Pulmonary artery endothelial cell (primary cell): ENCODE measurements at places on chromosomes 7 and 10.

DNA sequence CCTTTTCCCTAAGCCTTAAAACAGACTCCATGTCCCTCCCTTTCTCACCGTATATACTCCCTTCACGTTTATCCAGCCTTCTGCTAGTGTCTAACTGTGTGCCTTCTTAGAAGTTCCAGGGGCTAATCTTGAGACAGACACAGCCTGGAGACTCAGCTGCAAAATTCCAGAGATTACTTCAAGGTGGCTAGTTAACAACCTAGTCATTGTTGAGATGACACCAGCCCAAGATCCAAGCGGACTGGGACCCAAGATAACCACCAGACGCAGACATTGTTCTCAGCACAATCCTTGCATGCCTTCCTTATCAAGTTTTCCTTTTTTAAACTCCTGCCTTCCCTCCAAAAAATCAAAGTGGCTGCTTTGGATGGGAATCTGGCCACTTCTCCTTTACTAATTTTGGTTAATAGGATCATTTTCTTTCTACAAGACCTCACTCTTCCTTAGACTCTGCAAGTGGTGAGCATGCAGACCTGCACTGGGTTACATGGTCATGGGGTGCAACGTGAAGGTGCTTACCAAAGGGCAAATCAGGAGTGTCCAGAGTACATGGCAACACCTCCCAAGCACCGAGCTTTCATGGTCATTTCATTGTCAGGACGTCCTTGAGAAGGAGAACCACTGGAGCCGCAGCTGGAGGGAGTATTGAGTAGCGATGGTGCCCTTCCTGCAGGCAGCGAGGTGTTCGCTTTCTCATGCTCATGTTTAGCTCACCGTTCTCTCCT lies 69.7 kb downstream of the ANLN start:
- DNase-seq = no peak

DNA sequence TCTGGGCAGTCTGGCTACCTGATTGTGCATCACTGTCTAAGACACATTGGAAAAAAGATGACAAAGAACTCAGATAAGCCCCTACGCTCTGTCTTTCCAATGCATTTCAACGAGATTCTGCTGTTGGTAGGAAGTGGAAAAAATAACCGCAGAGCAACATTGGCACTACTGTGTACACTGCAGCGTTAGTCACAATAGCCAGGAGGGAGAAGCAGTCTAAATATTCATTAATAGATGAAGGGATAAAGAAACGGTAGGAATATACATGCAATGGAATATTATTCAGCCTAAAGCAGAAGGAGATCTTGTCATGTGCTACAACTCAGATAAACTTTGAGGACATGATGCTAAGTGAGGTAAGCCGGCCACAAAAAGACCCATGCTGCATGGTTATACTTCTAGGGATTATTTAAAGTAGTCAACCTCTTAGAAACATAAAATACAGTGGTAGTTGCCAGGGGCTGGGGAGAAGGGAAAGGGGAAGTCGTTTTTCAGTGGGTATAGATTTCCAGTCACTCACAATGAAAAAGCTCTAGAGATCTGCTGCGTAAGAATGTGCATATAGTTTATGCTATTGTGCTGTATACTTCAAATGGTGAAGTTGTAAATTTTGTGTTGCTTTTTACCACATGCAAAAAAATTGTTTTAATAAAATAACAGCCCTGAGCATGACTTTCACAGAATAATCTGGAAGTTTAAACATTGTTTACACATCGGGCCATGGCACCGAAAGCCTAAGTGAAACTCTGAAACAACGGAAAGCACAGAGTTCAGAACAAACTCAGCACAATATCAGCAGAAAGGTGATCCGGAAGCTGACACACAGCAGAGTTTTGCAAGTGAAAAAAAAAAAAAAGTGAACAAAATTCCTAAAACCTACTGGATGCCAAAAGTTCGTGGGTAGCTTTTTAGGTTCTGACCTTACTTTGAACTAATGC lies 40.1 kb downstream of the ELMO1 start:
- no peak for DNase-seq

DNA sequence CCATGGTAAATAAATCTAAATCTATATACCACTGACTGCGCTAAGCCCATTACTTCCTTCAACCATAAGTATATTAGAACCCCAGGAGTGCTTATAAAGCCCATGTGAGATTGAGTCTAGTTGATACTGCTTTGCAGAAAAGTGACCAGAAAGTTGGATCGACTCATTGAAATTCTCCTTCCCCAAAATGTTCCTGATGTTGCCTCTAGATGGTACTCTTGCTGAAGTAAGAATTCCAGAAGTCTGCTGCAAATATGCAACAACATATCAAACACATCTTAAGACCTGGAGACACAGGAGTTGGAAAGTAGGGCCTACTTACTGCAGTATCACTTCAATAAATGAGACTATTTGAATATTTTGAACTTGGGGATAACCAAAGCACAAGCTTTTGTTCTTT lies 550.8 kb downstream of the IPMK start:
- DNase-seq = no peak

DNA sequence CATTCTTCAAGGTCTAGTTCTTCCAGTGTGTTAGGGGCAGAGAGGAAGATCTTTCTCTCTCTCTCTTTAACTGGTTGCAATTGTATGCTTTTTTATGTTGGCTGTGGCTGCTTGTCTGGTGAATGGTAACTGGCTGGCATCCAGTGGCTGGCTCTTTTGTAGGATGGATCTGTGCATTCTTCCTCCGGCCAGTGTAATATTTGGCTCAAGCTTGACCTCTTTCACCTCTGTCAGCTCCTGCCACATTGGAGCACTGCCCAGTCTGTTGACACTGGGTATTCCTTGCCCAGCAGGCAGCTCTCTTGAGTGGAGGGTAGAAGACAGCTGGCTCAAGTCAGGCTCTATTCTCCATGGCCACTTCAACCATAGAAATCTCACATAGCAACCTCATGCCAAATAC lies 528.3 kb downstream of the PHTF2 start:
- DNase-seq = no peak

DNA sequence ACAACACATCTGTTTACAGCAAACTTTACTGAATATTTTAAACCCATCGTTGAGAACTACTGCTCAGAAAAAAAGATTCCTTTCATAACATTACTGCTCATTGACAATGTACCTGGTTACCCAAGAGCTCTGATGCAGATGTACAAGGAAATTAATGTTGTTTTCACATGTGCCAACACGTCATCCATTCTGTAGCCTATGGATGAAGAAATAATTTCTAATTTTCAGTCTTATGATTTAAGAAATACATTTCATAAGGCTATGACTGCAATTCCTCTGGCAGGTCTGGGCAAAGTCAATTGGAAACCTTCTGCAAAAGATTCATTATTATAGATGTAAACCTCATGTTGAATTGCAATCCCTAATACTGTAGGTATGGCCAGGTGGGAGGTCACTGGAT lies 16.7 kb upstream of the CNNM1 start:
- no peak for DNase-seq

DNA sequence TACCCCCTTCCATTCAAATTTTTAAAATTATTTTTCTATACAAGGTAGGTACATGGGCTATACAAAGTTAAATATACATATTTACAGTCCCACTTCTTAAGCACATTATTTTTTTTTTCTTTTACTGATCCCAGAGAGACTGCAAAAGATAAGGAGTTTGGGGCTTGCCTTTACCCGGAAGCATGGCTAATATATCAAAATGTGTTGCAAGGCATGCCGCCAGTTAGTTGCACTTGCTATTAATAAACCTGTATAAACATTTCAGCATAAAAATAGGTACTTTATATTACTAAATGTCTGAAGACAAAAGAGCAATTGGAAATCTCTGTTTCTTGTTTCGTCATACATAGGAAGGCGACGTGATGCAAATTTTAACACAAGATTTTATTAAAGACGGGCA lies 21.5 kb upstream of the PDLIM1 start:
- DNase-seq = no peak

GRCh38 chr7:128042012-128042411 lies 10.8 kb upstream of the LRRC4 start:
- DNase-seq = no peak

DNA sequence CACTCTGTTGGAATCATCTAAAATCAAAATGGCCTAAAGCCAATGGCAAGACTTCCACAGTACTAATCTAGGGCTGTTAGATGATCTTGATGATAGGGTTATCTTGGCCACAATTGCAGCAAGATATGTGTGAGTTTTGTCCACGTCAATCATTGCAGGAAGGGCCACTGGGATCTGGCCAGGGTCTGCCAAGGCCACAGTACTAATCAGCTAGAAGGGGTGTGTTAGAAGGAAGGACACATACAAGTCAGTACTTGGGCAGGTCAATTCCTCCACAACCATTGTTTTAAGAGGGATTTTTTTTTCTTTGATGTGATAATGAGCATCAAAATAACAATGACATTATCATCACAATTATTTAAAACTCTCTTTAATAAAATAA lies 1.6 kb downstream of the LMOD2 start:
- DNase-seq = no peak

DNA sequence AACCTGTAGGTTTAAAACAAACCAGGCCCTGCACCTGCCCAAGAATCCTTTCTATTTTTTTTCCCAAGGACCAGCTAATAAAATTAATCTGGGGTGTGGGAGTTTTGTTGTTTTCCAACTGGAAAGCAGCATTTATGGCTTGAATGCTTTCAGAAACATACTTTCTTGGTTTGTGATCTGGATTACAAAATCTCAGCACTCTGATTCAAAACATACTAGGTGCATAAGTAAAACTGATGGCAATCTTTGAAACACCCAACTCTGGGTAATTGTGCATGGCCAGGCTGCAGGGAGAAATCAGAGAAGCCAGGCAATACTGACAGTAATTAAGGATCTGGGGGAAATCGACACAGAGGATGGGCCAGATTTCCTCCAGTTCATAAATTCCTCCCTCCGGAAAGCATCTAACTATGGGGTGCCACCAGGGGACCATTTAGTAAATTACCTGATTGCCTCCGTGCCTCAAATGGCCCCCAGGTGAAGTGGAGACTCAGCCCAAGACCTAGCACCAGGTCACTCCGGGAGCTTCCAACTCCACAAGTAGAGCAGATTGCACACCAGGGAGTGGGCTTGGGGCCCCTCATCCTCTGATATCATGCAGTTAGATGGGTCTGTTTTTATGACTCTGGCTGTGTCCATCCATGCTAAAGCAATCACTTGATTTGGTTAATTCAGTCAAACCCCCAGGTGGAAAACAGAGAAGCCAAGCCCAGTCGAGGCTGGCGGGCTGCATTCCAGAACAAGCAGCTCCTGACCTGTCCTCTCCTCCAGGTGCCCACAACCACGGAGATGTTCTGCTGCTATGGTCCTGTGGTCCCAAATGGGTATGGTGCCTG lies 15.2 kb upstream of the C10orf53 start:
- DNase-seq = no peak

- no peak for DNase-seq
Measured at GRCh38 chr7:798921-799470, 33.3 kb upstream of the SUN1 start.
